ENCODE measurements at places on chromosomes 7 and 10.

GRCh38 chr10:71314694-71315225, 4.3 kb upstream of the SLC29A3 start:
- DNase-seq = no peak

DNA sequence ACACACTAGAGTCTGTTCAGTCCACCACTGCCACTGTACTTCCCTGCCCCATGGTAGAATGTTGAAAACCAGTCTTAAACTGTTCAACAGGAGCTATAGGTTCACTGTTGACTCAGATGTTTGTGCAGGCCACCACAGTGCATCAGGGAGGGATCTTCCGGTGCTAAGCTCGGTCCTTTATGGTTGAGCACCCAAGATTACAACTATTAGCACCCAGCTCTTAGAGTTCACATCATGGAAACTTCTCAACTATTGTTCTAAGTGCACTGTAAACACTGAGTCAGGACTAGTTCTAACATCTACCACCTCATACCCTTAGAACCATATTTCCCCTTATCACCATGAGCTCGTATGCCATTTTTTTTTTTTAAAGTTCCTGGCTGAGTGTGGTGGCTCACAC, 97.1 kb upstream of the MXI1 start:
- no peak for DNase-seq

DNA sequence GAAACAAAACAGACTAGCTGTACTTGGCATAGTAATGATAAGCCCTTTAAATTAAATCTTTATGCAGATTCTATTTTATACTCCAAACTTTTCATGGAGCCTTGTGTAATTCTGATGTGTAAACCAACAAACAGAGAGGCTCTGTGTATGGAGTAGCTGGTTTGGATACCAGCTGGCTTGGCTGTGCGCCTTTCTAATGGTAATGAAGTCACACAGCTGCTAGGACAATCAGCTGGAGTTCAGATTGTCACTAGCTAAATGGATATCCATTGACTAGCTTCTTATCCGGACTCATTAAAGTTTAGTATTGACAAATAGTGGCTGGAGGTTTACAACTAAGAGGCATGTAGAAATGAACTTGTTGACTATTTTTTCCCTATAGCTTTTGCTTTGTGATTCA, 398.4 kb downstream of the DGKB start:
- no peak for DNase-seq

DNA sequence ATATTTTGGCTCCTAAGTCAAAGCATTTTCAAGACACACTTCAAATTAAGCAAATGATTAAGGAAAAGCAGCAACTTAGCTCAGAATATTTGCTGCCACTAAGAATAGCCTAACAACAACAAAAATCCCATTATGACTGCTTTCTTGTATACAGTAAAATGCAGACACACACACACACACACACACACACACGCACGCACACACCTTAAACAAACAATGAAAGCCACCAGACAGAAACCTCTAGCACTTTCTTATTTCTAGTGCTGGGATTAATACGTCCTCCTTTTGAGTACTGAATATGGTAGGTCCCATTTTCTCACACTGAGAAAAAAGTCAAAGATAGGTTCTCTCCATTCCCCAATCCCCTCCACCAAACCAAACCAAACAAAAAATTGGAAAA, 23.4 kb upstream of the FEZF1 start:
- DNase-seq = no peak

DNA sequence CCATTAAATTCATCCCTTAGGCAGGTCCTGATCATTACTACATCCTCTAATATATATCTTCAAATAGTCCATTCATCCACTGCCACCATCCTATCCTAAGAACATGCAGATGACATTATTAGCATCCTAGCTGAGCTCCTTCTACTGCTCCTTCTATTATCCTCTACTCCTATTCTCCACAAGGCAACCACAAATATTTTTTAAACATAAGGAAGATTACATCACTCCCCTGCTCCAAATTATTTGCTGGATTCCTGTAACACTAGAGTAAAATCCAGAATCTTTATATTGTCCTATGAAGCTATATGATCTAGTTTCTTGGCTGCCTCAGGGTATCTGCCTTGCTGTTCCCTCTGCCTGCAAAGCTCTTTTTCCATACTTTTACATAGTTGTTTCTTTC, 176.3 kb upstream of the SLC26A5 start:
- no peak for DNase-seq

DNA sequence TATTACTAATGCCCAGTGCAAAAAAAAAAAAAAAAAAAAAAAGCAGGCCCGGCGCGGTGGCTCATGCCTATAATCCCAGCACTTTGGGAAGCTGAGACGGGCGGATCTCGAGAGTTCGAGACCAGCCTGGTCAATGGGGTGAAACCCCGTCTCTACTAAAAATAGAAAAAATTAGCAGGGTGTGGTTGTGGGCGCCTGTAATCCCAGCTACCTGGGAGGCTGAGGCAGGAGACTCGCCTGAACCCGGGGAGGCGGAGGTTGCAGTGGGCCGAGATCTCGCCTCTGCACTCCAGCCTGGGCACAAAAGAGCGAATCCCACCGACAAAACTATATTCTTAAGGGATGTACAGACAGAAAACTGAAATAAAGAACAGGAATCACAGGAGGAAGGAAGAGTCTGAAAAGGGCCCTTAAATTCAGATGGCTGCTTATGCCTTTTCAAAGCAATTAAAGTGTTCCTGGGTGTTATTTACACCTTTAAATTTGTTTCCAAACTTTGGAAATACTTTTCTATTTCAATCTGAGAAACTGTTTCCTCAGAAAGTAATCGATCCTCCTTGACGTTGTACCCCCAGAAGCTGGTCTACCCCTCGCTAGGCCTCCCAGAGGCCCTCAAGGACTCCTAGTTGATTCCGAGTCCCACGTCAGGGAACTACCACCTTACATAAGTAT, 2.0 kb upstream of the KMT2E start:
- DNase-seq = peak; percentile 17

- DNase-seq = no peak
Measured at GRCh38 chr7:18511351-18512140, 16.0 kb downstream of the HDAC9 start.

GRCh38 chr7:34575006-34575405, 83.0 kb upstream of the NPSR1 start:
- DNase-seq = no peak

DNA sequence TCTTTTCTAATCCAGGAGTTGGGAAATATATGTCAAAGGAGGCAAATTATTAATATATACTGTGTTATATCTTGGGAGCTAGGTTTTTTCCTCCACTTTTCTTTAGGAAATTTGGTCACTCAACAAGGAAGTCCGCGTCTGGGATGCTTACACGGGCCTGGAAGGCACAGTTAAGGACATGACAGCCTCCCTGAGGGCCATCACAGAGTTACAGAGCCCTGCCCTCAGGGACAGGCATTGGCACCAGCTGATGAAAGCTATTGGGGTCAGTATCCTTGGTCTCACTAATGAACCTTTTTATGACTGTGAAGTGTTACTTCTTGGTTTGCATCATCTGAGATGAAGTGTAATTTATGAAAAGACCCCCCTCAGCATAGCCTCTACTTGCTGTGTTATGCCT, 74.7 kb downstream of the DNAH11 start:
- no peak for DNase-seq

DNA sequence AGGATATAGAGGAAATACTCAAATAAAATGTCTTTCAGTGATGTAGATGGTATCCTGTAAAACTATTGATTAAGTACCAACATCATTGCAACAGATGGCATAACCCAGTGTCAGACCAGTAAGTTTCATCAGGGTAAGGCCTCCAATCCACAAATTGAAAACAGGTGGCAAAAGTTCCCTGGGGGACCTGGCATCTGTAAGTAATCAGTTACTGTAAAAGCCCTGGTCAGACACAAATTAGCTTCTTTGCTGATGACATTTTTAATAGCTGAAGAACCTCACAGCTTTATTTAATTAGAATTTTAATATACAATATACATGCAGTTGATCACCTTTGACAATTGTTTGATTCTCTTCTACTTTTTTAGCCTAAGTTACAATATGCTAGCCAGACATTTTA, 152.5 kb downstream of the PLXDC2 start:
- DNase-seq = no peak

DNA sequence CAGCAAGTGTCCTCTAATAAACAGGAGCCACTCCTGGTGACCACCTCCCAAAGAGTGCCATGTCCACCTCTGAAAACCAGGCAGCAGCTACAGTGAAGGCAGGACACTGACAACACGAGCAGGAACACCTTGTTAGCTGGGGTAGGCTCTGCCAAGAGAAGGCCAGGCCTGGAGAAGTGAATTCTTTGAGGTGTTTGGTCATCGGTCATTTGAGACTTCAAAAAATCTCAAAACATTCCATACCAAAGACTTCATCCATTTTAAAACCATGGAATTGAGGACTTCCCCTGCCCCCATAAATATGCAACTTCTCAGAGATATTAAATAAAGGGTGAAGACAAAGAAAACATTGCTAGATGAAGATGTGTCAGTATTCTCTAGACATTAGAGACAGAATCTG, 28.4 kb upstream of the OPALIN start:
- DNase-seq = no peak

DNA sequence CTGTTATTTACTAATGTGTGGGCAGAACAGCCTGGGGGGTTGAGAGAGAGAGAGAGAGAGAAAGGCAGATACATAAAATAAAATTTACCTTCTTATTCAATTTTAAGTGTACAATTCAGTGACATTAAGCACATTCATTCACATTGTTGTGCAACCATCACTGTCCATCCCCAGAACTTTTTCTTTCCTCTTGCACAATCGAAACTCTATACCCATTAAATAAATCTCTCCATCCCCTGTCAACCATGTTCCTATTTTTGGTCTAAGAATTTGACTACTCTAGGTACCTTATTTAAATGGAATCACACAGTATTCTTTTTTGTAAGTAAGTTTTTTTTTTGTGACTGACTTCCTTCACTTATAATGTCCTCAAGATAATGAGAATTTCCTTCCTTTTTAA, 181.6 kb downstream of the SND1 start:
- DNase-seq = no peak

- no peak for DNase-seq
Measured at GRCh38 chr10:51861731-51862130, 162.3 kb upstream of the CSTF2T start.

DNA sequence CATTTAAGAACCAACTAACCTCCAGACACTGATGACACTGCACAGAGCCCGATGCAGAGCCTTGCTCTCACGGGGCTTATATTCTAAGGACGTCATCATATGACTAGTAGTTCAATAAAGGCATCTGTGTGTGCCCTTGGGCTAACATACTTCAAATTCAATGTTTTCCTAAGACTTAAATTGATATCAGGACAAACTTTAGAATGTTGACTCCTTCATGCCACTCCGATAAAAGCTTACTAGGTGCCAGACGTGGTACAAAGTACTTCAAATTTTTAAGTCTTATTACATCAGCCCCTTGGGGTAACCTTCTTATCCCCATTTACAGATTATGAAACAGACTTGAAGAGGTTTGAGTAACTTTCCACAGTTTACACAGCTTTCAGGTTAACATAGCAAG, 191.1 kb upstream of the PLXNA4 start:
- no peak for DNase-seq

All from T-helper 9 cell (primary cell).